ENCODE measurements at places on chromosomes 5 and 9. TPM values are rescaled to one million over a fixed set of nuclear protein-coding genes. Genes with fewer than 3 reads are reported as not detected.
A peak's percentile ranks its signal among the peaks of the same experiment; 100 is the strongest.

The NME5 gene
- 6.1 TPM for polyA plus RNA-seq

- no peak for DNase-seq
These were observed 82.5 kb downstream of the ESM1 start for GRCh38 chr5:54902791-54903473.

GRCh38 chr9:93218161-93218560 lies 34.2 kb downstream of the WNK2 start:
- DNase-seq, result peak; percentile 71

The ASS1 gene
- 77.8 TPM for polyA plus RNA-seq

DNA sequence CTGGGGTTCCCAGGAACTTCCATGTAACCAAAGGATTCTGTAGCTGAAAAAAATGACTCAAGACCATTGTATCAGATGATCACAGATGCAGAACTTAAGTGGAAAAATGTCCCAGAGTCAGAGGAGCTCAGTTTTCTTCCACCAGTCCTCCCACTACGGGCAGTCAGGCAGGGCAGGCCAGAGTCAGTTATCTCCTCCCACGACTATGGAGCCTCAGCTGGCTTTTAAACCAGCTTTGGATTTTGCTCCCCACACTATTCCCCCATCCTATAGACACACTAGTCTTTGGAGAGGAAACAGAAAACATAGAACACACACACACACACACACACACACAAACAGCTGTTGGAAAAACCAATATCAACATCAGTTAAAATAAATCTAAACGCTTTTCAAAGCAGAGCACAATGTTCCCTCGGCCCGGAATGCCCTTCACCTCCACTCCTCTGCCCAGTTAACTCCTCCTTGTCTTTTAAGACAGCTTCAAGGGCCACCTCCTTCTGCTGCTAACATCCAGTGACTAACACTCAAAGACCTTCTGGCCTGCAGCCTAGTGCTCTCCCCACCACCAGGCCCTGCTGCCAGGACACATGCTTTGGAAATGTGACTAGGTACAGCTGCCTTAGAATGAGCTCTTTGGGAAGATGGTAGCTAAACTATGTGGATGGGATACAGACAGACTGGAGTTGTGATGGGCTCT lies 56.8 kb downstream of the NIPAL4 start:
- DNase-seq, result peak; percentile 85

The GPR150 gene
- 0.09 TPM for polyA plus RNA-seq

GRCh38 chr9:4415281-4415680 lies 75.0 kb upstream of the SLC1A1 start:
- DNase-seq, result no peak

DNA sequence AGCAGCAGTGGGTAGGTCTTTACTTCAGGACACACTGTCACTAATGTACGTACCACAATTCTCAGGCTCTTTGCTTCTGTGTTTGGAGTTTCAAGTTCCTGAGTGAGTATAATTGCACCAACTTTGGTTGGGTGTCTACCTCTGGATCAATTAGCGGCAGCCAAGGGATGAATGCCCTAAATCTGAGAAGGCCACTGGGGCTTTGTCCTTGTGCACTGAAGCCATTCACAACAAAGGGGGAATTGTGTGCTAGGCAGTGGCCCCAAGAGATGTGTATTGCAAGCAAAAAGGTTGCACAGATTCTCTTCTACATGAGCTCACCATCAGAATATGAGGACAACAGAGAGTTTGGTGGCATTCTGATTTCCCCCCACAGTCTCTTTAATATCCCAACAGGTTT lies 3.9 kb upstream of the PHF24 start:
- DNase-seq, result no peak

GRCh38 chr5:153629027-153629895 lies 138.8 kb downstream of the GRIA1 start:
- peak; percentile 44 for DNase-seq

The PCA3 gene
- 0.18 TPM for polyA plus RNA-seq

GRCh38 chr5:10293907-10294662 lies 13.6 kb downstream of the CMBL start:
- no peak for DNase-seq

DNA sequence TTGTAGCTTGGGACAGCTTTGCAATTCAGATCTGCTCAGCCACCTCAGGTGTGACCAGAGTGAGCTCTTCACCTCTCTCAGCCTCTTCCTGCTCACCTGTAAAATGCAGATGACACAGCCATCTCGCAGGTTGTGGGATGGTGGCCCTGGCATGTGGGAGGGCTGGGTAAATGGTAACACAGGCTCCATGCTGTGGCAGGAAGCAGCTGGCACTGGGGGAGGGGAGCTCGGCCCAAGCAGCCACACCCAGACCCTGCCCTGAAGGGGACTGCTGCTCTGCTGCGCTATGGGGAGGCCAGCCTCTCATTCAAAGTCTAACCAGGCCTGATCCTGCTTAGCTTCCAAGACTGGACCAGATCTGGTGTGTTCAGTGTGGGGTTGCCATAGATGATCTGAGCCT lies 24.1 kb downstream of the PHF2 start:
- no peak for DNase-seq

GRCh38 chr5:10481241-10481935 lies 39.7 kb downstream of the ROPN1L start:
- peak; percentile 7 for DNase-seq

DNA sequence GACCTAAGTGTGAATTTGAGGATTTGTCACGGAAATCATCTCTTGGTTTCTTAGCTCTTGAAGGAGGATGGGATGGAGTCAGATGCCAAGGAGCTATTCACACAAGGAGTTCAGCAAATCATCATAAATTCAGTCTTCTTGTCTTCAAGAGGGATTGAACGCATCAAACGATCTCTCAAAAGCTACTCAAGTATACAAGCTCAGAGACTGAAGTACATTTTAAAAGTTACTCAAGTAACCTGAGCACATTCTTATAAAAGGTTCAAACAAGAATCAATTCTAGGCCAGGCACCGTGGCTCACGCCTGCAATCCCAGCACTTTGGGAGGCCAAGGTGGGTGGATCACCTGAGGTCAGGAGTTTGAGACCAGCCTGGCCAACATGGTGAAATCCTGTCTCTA lies 21.1 kb upstream of the GOLPH3 start:
- DNase-seq, result no peak

Measured in right cardiac atrium (tissue), 5 donors.